Temporal lobe (tissue), 4 donors: ENCODE measurements at places on chromosomes 11 and 22. TPM values are rescaled to one million over a fixed set of nuclear protein-coding genes. Genes with fewer than 3 reads are reported as not detected.

NAALAD2 gene
- total RNA-seq, result 6.4 TPM

NPAS4 gene
- total RNA-seq, result 10.1 TPM

MGAT3 gene
- total RNA-seq, result 25.6 TPM

SMTN gene
- 8.9 TPM for total RNA-seq

ARHGAP20 gene
- total RNA-seq, result 52.4 TPM

MUC2 gene
- total RNA-seq, result not detected

SLC25A45 gene
- total RNA-seq, result 0.74 TPM

OR5B21 gene
- not detected for total RNA-seq

TRPM5 gene
- not detected for total RNA-seq

PIWIL4 gene
- 5.9 TPM for total RNA-seq

POU2AF2 gene
- not detected for total RNA-seq

OR4A16 gene
- not detected for total RNA-seq

BIRC3 gene
- total RNA-seq, result 0.74 TPM

CXCR5 gene
- not detected for total RNA-seq

OR51B2 gene
- total RNA-seq, result 0.49 TPM

C11orf68 gene
- total RNA-seq, result 13.8 TPM

RCOR2 gene
- 7.9 TPM for total RNA-seq

OR2AG1 gene
- not detected for total RNA-seq

VPREB3 gene
- not detected for total RNA-seq

ASCC2 gene
- total RNA-seq, result 12.3 TPM

TEX54 gene
- total RNA-seq, result not detected

GAB2 gene
- total RNA-seq, result 19.9 TPM

OR52L1 gene
- 0.25 TPM for total RNA-seq

GAB4 gene
- not detected for total RNA-seq

P2RX6 gene
- total RNA-seq, result 0.49 TPM

KDM4E gene
- total RNA-seq, result not detected

PDGFD gene
- 8.6 TPM for total RNA-seq

NFRKB gene
- total RNA-seq, result 17.9 TPM

OR8G5 gene
- not detected for total RNA-seq

CCDC83 gene
- total RNA-seq, result not detected

MCM5 gene
- total RNA-seq, result 8.1 TPM

MAJIN gene
- total RNA-seq, result not detected

TTC38 gene
- 6.4 TPM for total RNA-seq

LYVE1 gene
- total RNA-seq, result 4.9 TPM
